GM18507 (cell line): ENCODE measurements at places on chromosomes 12 and 14.

DNA sequence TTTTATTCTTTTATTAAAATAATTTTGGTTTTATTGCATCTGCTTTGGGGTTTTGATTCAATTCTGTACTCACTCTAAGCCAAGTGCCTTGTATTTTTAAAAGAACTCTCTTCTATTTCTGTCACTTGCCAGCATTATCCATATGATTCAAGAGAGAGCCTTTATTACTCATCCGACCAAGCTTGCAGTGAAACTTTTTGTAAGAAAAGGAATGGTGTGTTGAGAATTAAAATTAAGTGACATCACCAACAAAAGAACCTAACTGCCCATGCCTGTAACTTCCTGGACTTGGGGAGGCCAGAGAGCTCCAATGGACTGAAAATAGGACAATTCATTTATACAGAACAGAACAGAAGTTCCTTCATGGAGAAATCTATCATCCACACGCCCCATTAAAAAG is 52.1 kb downstream of the GALNT4 start:
- DNase-seq = no peak

DNA sequence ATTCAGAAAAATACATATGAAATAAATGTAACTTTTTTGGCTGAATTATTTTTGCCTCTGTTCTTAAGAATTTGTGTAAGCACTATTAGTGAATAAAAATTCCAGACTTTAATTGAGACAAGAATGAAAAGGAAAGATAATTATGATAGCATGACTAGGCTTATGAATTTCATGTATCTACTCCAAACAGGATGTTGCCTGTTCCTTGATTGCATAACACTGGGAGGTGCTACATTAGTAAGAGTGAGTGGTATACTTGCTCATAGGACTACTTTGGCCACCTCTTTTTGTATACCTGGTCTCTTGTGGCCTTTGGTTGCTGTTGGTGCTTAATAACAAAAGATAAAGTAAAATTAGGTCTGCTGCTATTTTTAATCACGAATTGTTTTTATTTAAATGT is 112.8 kb downstream of the NAV3 start:
- no peak for DNase-seq

DNA sequence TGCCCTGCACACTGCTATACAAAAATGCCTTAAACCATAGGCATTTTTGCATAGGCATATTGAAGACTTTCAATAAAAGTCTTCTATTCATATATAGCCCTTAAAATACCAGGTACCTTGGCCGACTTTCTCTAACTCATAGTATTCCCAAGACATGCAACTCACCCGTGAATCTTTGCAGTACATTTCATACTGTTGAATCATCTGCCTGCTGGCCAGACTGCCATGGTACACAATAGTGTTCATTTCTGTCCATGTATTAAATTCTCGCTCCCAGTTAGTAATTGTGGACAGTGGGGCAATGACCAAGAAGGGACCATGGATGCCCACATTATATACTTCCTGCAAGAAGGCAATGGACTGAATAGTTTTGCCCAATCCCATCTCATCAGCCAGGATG is 24.3 kb upstream of the SUPT16H start:
- DNase-seq = no peak

GRCh38 chr14:68335312-68335711 is 457.6 kb downstream of the ZFP36L1 start:
- DNase-seq = no peak

- no peak for DNase-seq
Measured at GRCh38 chr12:78430551-78430950, 434.0 kb upstream of the SYT1 start.

DNA sequence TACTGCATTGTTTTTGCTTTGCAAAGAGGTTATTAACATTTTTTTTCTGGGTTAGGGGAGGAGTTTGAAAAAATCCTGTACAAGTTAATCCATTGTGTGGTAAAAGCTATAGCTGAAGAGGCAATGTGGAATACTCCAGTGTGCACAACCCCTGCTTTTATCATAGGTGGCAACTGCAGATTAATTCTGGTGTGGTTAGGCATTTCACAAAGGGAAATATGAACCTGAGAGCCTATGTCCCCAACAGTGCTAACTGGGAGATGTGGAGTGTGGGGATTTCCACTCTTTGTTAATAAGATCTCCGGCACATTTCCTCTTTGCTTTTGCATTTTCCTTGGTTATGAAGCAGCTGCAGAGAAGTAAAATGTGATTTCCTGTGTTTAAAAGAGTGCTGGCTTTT is 33.6 kb downstream of the PRORP start:
- DNase-seq = no peak

DNA sequence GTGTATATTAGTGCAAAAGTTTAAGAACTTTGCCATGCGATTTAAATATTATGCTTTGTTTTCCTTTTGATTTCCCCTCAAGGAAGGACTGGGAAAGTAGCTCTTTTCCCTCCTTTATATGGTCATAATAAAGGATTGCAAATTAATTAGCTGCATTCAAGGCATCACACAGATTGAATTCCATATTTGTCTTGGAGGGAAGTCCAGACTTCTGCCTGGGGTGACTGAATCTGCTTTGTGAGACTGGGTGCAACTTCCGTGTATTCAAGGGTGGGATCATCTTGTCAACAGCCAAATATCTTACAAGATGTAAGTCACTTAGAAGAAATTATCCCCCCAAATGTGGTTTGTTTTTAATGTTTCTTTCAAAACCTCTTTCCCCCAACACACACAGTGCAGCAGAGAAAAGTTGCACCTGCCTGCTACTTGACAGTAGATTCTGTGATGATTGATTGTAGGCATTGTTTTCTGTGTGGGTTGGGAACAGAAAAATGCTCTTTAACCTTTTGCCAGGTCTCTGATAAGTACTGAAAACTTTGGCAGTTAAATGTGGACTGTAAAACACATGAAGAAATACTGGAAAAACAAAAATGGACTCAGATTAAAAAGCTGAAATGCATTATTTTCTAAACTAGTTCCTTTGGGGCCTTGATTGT is 28.4 kb downstream of the STK38L start:
- no peak for DNase-seq

- DNase-seq = no peak
Measured at GRCh38 chr12:123131879-123132402, 18.9 kb downstream of the PITPNM2 start.

DNA sequence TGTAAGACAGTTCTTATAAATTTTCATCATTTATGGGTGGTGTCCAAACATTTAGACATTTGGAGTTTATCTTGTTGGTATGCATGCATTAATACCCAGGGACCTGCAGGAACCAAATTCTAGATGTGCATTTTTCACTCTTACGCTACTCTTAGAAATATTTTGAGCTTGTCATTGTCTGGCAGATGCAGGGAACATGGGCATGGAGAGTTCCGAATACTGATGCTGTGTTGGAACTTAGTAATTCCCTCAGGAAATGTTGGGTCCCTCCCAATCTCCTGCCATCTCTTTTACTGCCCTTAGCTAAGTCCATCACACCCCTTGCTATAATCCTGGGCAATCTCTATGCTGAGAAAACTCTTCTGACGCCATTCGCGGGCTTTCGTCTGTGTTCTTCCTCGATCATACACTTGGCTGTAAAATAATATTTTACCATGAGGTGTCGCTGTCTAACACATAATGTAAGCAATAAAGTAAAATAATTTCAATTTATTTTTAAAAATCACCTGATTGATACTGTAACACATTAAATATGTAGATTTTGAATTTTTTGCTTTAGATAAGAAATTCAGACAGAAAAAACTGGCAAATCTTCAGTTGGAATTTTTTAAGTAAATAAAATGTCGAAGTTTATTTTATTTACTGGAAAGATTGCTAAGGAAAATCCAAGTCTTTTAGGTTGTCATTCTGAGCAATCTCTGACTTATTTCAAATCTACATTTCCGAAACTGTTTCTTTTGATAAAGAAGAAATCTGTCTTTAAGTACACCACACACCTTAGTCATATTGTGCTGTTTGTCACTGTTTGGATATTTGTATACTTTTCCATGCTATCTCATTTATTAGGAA is 304.1 kb upstream of the SSTR1 start:
- no peak for DNase-seq
